ENCODE measurements at places on chromosomes 5 and 9. TPM values are rescaled to one million over a fixed set of nuclear protein-coding genes. Genes with fewer than 3 reads are reported as not detected.

Gene BTNL8
- not detected for total RNA-seq

Gene OLFML2A
- total RNA-seq: 1.3 TPM

Gene PPIC
- 77.2 TPM for total RNA-seq

Gene ARHGEF28
- total RNA-seq: 6.1 TPM

Gene MLANA
- not detected for total RNA-seq

Gene CD180
- not detected for total RNA-seq

Gene SELENOP
- total RNA-seq: 2.5 TPM

Gene TLX3
- not detected for total RNA-seq

Gene ENTR1
- 45.6 TPM for total RNA-seq

Gene SUSD3
- not detected for total RNA-seq

Gene PCDHB2
- 4.4 TPM for total RNA-seq

Gene ARID3C
- 0.36 TPM for total RNA-seq

Gene NOL8
- 22.7 TPM for total RNA-seq

Gene NKD2
- 3.5 TPM for total RNA-seq

Gene SPINK6
- total RNA-seq: not detected

Gene SHLD3
- total RNA-seq: 1.8 TPM

Gene C9orf152
- total RNA-seq: not detected

Gene TPPP
- total RNA-seq: 0.43 TPM

Gene GLRA1
- total RNA-seq: not detected

Data from smooth muscle cell of the pulmonary artery (primary cell).